ENCODE measurements at places on chromosomes 13 and 19.

DNA sequence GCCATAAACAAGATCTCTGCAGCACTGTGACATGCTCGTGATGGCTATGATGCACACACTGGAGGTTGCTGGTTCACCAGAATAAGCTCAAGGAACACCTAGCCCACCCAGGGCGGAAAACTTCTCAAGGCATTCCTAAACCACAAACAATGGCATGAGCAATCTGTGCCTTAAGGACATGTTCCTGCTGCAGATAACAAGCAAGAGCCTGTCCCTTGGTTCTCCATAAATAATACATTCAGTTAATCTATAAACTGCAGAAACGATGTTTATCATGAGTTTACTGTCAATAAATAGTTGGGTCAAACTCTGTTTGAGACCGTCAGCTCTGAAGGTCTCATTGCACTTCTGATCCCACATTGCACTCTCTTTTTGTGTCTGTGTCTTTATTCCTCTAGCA lies 18.6 kb upstream of the ZNF266 start:
- no peak for DNase-seq

GRCh38 chr19:18340990-18341868 lies 831 bp downstream of the PGPEP1 start:
- peak; percentile 75 for DNase-seq

DNA sequence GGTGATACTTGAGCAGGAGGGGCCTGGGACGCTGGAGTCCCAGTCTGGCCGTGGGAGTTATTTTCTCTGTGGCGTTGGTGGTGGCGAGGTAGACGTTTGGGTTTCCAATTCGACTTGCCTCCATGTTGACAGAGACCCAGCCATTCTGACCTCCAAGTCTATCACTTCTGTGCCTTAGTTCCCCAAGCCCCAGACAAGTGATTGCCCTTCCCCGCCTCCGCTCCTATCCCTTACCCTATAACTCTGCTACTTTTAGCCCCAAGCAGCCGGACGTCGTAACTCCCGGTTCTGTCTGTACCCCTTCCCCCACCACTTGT lies 549 bp downstream of the TIMM50 start:
- DNase-seq, result peak; percentile 63

- DNase-seq, result no peak
These were observed 732 bp upstream of the MAP1S start for GRCh38 chr19:17718550-17718946.

DNA sequence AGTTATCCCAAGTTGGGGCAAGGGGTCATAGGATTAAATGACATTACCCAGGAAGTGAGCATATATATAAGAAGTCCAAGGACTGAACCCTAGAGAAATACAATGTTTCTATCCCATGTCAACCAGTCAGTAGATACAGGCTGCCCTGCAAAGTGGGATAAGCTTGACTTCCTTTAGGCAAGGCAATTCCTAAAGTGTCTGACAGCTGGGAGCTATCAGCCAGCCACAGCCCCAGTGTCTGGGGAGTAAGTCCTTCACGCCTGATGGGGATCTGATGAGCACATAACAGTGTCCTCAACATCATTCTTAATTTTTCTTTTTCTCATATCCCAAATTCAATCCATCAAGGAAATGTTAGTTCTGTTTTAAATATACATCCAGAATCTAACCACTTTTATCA lies 54.1 kb downstream of the DNAJC15 start:
- DNase-seq, result no peak

GRCh38 chr13:23140492-23140891 lies 40.3 kb upstream of the SGCG start:
- no peak for DNase-seq

DNA sequence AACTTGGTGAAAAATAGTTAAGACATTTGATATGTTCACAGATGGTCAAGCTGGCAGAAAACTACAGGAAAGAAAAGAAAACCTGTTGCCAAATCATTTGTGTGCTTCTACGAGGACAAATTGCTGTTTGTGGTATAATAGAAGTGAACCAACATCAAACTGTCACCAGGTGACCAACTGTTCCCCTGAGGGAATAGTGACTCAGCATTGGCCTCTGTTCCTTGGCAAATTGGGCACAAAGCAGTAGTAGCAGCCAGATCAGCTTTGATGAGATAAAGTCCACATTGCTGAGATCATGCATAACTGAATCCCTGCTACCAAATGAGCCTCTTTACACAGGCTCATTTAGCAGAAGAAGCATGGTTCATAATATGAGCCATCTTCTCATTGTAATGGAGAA lies 103.5 kb downstream of the POSTN start:
- no peak for DNase-seq

- no peak for DNase-seq
These were observed 156.4 kb downstream of the MYO16 start for GRCh38 chr13:108785844-108786243.

DNA sequence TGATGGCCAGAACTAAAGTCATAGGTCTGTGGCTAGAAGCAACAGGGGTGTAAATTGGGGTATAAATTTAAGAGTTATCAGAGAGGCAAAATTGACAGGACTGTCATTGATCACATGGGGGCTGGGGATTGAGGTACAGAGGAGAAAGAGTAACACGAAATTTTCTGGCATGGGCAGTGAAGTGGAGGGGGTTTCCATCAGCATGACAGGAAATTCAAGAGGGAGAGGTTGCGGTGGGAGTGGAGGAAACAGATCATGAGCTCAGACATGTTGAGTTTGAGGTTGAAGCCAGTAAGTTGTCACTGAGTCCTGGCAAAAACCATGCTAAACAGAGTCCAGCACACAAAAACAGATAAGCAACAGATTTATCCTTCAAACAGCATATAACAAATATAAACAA lies 192.1 kb upstream of the TSC22D1 start:
- no peak for DNase-seq

DNA sequence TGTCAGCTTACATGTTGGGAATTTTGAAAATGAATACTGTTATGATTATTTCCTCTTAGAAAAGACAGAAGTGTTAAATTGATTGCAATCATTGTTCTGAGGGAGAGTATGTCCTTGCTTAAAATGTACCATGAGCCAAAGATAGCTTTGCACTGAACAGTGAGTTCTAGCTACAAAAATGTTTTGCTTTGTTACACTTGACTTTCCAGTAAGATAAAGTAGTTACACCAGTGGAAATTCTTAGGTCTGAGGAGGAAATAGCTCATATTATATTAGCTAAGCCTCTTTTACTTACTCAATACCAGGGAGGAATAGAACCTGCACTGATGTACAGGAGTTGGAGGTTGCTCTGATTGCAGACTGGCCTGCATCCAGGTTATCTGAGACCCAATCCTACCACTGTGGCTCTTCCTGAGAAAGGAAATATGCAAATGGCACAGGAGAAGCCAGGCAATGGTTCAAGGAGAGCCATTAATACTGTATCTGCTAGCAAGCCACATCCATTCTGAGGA lies 53.0 kb upstream of the FBXL3 start:
- no peak for DNase-seq

DNA sequence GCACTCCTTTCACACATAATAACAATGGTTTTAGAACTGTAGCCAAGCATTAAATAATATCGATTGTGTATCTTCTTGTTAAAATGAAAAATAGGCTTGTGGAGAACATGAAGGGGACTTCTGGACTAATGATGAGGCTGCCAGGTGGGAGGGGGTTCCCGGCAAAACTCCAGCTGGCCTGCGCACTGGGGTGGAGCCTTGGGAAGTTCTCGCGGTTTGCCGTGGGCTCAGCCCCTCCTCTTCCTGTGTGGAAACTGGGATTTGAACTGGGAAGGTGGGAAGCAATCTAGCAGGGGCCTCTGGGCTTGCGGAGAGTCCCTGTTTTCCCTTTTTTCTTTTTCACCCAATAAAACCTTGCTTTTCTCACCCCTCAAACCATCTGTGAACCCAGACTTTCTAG lies 113.7 kb upstream of the SLITRK1 start:
- no peak for DNase-seq

DNA sequence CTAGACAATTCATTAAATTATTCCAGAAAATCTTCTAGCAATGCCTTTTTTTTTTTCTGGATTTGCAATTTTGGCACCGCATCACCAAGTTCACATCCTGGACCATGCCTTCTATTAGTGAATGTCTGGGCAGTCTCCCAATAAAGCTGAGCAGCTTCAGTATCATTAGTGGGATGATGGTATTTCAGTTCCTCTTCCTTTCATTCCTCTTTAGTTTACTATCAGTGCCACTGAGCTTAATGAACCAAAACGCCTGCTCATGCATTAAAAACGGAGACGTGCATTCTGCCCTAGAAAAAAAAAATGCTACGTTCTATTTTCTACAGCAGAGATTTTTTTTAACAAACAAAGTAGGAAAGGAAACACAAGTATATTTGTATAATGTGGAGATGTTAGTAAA lies 343.0 kb downstream of the PCDH9 start:
- DNase-seq, result no peak

DNA sequence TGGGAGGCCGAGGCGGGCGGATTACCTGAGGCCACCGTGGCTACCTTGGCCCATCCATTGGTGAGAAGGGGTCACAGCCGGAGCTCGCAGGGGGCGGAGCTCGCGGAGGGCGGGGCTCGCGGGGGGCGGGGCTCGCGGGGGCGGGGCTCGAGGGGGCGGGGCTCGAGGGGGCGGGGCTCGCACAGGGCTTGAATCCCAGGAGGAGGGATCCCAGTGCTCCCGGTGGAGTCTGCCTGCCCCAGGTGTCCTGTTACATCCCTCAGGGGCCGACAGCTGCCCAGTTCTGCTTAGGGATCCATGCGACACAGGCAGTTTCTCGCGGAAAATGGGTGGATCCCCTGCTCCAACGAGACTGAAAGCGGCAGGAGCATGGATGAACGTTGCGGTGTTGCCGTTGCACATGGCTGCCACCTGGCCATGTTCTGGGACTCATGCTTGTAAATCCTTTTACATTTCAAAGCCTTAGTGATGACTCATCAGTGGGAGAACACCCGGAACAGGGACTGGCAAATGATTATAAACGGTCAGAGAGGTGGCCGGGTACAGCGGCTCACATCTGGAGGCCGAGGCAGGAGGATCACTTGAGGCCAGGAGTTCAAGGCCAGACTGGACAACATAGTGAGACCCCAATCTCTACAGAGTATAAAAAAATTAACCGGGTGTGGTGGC lies 25.1 kb downstream of the TMPRSS9 start:
- DNase-seq, result no peak

- DNase-seq, result no peak
These were observed 569 bp downstream of the DLEU7 start for GRCh38 chr13:50842990-50843256.

DNA sequence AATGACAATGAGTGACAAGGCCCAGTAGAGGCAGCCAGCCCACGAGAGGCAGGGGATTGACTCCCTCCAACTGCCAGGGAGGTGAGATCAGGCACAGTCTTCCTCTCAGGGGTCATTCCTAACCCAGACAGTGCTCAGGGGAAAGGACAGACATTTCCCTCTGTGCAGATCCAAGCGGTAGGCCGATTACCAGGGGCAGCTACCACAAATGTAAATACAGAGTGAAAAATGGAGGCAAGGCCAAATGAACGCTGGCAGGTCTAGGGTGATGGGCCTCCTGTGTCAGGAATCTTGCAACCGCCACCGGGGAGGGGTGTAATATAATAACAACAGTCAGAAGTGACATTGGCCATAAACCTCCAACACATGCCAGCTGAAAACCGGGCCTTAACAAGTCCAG lies 881.4 kb downstream of the UQCRFS1 start:
- no peak for DNase-seq

- peak; percentile 80 for DNase-seq
These were observed 4.6 kb downstream of the POP4 start for GRCh38 chr19:29610574-29611271.

GRCh38 chr13:110697842-110698241 lies 8.1 kb downstream of the CARS2 start:
- no peak for DNase-seq

- peak; percentile 49 for DNase-seq
These were observed 11.9 kb downstream of the LRFN1 start for GRCh38 chr19:39308531-39309304.

DNA sequence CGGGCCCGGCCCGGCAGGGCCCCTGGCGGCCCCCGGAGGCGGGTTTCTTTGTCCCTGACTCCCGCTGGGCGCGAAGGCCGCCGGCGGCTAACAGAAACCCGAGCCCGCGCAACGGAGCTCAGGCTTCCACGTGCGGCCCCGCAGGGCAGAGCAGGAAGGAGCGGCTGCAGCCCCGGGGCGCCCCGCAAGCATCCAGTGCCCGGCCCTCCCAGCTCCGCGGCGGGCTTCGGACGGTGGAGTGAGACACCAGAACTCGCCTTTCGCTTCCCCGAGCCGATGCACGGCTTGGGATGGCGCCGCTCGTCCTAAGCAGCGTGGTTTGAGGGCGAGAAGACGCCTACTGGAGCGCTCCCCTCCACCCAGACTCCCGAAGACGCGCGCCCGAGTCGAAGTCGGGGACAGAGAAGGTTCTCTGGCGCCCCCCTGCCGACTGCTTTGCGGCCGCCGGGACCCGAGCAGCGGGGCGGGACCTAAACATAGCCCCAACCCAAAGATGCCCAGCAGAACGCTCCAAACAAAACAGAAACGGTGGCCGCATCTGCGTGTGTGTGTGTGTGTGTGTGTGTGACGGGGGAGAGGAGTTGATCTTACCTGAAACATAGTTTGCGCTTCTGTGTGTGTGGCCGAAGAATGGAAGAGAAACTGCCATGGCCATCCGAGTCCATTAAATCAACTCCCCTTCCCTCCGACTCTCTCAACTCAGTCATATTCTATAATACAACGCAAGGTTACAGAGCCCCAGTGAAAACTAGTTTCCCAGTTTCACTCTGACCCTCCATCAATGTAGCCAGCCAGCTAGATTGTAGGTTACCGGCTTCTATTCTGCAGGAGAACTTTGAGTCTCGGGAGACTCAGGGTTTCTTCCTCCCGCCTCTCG lies 629 bp upstream of the FGF9 start:
- peak; percentile 68 for DNase-seq

DNA sequence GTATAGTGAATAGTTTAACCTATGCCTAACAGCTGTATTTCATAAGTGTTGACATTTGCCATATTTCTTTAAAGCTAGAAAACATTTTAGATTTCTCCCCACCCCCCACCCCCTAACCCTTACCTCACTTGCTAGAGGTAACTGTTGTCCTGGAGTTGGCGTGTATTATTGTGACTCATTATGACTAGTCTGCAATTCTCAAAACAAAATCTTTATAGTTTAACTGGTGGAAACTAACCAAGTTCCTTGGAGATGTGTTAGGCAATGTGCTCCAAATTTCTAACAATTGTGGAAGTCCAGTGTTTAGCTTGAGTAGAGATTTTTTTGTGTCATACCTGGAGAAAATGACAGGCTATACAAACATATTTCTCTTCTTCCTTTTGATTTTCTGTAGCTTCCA lies 38.0 kb downstream of the KCTD4 start:
- no peak for DNase-seq
